ENCODE measurements at places on chromosomes 5 and 9.

- DNase-seq: peak; percentile 45
These were observed 22.0 kb downstream of the ENHO start for GRCh38 chr9:34500623-34501267.

- no peak for DNase-seq
These were observed 66.8 kb downstream of the PALM2AKAP2 start for GRCh38 chr9:109846776-109847175.

GRCh38 chr5:74526111-74526510 is 114.4 kb downstream of the ENC1 start:
- no peak for DNase-seq

DNA sequence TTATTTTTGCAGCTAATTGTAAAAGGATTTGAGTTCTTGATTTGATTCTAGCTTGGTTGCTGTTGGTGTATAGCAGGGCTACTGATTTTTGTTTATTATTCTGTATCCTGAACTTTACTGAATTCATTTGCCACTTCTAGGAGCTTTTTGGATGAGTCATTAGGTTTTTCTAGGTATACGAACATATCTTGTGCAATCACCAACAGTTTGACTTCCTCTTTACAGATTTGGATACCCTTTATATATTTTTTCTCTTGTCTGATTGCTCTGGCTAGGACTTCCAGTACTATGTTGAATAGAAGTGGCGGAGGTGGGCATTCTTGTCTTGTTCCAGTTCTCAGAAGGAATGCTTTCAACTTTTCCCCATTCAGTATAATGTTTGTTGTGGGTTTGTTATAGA is 210.8 kb downstream of the FGF10 start:
- no peak for DNase-seq

- no peak for DNase-seq
These were observed 260.3 kb upstream of the SEMA6A start for GRCh38 chr5:116834796-116835515.

- no peak for DNase-seq
These were observed 37.6 kb upstream of the SMAD5 start for GRCh38 chr5:136094913-136095641.

DNA sequence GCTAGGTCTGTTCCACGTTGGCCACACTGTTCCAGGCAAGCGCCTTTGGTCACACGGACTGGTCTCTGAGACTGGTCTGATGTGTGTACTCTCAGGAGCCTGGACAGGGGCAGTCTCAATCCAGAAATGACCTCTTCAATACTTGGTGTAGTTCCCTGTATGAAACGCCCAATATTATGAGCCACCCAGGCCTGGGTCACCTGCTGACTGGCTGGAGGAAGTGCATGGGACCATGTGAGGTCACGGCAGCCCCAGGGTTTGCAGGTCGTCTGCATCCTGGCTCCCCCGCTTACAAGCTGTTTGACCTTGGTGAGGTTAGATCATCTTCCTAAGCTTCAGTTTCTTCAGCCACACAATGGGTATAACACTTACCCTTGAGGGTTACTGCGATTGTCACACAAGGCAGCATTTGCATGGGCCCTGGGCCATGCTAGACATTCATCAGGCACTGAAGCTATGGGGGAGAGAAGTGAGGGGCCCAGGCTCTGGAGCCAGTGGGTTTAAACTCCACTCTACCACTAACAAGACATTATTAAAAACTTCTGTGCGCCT is 5.2 kb upstream of the GRHPR start:
- no peak for DNase-seq

DNA sequence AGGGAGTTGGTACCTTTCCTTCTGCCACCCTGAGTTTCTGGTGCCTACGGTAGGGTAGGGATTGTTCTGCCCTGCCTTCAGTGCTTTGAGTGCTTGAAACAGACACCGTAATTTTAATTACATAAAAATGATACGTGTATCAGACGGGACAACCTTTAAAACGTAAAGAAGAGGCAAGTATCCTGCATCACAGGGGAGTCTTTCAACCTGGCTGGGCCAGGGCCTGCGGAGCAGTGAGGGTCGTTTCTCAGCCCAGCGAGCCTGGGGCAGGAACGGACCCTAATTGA is 483 bp upstream of the DAB2IP start:
- no peak for DNase-seq

- no peak for DNase-seq
These were observed 85.5 kb downstream of the ELAVL2 start for GRCh38 chr9:23740531-23740930.

DNA sequence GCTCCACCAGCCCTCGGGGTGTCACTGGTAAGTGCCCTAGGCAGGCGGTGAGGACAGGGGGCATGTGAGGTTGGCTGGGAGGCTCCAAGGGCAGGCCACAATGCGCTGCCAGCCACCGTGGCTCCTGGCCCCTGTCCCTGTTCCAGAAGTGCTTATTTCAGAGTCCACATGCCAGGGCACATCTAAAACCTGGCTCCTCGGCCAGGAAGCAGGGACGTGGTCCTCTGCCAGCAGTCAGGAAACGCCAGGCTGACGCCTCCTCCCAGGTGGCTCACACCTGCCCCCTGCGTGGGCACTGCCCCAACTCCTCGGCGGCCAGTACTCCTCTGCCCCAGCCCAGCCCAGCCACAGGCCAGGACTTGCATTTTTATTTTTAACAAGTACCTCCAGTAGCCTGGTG is 68.5 kb downstream of the SECISBP2 start:
- DNase-seq: no peak

GRCh38 chr9:105890046-105890822 is 195.9 kb downstream of the TMEM38B start:
- DNase-seq: no peak

- no peak for DNase-seq
These were observed 118.9 kb downstream of the PDZD2 start for GRCh38 chr5:31757806-31758205.

DNA sequence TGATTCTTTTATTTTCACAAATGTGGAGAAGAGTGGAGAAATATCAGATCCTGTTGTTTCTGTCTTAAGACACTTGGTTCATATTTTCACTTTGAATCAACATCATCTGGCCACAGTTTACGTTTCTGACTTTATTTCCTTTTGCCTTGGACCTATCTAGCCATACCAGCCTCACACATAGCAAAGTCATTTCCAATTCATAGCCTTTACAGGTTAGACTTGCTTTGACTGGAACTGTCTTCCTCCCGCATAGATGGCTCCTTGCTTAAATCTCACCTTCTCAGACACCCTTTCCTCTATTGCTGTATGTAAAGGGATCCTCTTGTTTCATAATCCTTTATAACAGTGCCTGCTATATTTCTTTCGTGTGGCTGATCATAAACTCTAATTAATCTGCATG is 297.8 kb downstream of the SH3GL2 start:
- DNase-seq: no peak

DNA sequence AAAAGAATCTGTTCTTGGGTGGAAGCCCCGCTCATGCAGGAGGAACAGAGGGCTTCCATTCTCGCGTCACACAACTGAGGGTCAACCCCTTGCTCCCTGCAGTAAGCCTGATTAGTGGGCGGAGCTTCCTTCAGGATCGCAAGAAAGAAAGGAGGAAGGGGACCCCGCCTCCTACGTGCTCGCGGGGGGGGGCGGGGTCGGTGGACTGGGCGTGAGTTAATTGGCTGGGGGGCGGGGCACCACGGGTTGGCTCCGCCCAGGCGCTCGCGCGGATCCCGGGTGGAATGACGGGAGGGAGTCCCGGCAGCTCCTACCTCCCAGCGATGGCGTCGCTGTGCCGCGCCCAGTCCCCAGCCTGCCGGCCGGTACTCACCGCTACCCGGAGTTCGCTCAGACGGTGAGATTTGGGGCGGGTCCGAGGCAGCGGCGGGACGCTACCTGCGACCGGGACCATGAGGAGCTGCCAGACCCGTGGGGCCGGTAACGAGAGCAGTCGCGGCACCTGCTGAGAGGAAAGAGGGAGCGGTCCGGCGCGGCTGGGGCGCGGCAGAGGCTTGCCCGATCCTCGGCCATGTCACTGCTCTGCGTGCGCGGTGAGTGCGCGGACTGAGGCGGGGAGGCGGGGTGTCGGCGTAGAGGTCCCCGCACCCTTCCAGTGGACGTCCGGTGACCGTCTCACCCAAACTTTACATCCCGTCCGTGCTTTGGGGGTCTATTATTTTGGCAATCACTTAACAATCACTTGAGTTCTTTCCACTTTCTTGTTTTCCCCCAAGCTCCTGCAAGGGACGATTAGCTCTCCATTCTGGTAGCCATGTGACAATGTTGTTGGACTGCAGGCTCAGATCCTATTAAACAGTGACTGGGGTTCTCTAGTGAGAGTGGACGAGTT is at the start of gene UNC13B:
TSS of gene UNC13B (plus strand) at position 297 of the 892 bp plus-strand sequence. CDS start at position 572, 275 bp downstream.
- peak; percentile 98 for DNase-seq

- no peak for DNase-seq
These were observed 98.4 kb downstream of the PDE4D start for GRCh38 chr5:59795141-59795540.

DNA sequence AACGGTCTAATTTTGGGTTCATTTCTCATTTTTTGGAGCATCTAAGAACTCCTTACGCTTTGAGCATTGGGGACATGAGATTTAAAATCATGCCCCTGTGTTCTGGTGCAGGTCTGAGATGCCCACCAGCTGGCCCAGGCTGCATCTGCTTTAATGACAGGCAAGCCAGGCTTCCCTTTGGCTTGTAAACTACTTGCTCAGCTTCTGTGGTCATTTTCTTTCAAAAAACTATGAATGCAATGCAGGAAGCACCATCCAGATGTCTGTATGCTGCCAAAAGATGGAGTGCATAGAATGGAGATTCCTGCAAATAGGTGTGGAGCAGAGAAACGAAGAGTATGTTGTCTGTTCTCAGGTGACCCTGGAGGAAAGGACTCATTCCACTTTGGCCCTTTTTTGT is 399.9 kb upstream of the ADAMTSL1 start:
- no peak for DNase-seq

DNA sequence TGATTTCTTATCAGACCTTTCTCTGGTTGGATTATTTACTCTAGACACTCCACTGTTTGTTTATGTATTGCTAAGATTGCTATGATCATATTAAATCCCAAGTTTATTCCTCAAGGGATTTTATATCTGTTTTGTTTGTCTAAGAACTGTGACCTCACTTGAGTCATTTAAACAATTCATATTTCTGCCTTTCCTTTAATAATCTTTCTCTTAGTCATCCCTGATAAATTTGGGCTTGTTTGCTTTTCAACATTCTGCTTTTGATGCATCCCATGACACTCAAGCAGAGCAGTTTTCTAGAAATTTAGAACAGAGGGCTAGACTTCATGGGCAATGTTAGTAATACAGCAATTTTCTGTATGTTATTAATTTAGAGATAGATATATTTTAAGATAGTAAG is 231.6 kb upstream of the TNC start:
- DNase-seq: no peak

DNA sequence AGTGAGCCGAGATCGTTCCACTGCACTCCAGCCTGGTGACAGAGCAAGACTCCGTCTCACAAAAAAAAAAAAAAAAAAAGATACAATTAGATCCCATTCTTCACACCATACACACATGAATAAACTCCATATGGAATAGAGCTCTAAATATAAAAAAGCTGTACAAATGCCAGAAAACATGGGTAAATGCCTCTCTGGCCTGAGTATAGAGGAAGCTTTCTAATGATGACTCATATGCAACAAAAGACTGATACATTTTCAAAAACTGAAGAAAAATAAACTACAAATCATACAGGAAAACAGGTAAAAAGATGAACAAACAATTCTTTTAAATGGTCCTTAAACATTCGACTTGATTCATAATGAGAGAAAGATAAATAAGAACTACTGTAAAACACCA is 8.6 kb downstream of the ZFP62 start:
- no peak for DNase-seq

DNA sequence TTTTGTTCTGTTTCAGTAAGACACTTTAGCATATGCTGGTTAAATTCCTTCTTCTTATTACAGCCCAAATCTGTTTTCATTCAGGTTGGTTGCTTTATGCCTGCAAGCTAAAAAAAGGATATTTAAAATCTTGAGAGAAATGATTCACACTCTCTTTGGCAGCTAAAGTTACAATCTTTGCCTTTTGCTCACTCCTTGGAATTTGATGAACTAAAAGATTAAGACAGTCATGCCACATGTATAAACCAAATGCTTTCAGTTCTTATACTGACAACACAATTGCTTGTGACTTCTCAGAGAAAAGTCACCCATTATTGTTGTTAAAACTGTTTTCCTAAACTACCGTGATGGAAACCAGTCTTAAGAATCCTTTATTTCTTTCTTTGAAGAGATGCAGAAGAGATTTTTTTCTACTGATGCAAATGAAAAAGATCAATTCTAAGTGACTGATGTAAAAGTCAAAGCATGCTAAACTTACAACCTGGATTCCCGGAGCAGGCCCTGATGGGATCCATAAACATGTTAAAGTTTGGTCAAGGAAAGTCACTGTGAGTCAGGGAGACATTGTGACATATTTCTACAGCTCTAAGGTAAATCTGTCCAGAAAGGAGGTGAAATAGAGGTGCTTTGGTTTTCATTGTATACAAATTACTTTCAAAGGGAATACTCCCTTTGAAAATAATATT is 144.2 kb upstream of the CDH10 start:
- DNase-seq: no peak

DNA sequence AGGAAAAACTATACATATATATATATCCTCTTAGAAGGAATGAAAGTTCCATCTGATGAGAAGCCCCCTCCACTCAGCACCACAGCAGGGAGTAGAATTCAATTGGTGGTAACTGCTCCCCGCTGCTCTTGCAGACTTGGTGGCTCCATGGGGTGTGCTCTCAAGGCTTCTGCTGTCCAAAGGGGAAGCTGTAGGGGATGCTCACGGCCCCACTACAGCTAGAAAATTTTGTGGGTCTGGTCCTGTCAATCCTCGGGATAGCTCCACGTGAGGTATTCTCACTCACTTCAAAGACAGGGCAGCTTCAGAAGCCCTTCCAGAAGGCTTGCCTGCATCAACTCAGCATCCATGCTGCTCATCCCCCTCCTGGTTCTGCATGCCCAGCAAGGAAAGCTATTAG is 247.2 kb downstream of the CETN3 start:
- no peak for DNase-seq

- DNase-seq: no peak
These were observed 29.3 kb downstream of the SGCD start for GRCh38 chr5:156356238-156356637.

- DNase-seq: no peak
These were observed 26.7 kb upstream of the RICTOR start for GRCh38 chr5:39100851-39101396.

DNA sequence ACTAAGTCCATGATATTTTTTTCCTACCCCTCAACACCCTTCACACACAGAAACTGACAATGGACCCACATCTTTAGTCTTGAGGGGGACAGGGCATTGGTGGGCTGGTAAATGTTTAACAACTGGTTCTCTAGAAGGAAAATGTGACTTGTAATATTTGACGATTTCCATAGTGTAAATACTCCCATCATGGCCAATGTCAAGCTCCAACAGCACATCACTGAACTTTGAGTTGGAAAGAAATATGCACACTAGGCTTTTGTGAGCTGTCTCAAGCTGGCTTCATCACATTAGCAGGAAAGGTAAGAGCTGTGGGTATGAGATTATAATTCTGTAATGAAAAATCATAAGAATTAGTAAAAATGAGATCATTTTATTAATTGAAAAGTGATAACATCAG is 189.9 kb upstream of the PRLR start:
- DNase-seq: no peak

DNA sequence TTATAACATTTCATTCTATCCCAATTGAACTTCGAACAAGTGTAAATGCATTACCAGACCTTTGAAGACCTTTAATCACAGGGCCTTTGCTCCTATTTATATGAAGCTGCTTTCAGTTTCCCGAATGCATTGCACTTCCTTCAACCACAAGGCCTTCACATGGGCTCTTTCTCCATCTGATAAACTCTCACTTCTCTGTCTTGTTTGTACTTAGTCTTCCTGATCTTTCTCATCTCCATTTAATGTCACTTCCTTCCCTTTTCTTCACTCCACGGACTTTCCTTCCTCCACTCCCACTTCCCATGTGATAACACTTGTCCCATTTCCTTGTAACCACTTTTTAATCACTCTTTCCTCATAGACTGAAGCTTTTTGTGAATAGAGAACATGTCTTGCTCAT is 74.3 kb upstream of the TNC start:
- DNase-seq: no peak

All from NCI-H526 (cell line).